Karpas-422 (cell line): ENCODE measurements at places on chromosomes 1 and 21.
A peak's percentile ranks its signal among the peaks of the same experiment; 100 is the strongest.

GRCh38 chr1:6612641-6613360 is 730 bp upstream of the PHF13 start:
- DNase-seq: no peak

- DNase-seq: no peak
Measured at GRCh38 chr1:46983830-46984586, 39.5 kb upstream of the CYP4X1 start.

- no peak for DNase-seq
Measured at GRCh38 chr1:163202833-163203451, at the start of gene RGS5. Gene RGS5, minus strand, starts transcription at chr1:163202916. Its CDS starts 81 bp downstream, at chr1:163202835.

DNA sequence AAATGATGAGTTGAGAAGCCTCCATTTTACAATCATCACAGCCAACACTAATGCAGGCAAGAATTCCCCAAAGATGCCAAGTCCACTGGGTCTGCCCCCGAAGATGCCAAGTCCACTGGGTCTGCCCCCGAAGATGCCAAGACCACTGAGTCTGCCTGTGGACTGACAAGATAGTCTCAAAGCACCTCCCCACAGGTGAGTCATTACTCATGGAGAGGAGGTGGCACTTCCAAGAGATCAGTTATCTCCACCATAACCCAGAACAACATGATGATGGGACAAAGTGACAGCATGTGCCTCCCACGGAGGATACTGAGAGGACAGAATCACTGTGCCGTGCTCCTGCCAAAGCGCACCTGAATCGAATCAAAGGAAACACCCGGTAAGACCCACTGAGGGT is 4.8 kb downstream of the PTTG1IP start:
- DNase-seq: no peak

DNA sequence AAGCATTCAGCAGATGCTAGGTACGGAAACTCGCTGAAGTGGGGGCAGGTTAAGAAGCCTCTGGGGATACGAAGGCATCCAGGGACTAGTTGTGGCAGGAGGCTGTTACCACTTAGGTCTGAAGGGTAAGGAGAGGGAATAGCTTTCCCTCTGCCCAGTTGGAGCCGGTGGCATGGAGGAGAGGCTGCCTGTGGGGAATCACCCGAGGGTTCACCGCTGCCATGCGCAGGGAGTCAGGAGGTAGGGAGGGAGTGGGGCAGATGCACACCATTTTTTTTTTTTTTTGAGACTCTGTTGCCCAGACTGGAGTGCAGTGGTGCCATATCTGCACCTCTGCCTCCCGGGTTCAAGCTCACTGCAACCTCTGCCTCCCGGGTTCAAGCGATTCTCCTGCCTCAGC is 6.1 kb downstream of the PCSK9 start:
- no peak for DNase-seq

DNA sequence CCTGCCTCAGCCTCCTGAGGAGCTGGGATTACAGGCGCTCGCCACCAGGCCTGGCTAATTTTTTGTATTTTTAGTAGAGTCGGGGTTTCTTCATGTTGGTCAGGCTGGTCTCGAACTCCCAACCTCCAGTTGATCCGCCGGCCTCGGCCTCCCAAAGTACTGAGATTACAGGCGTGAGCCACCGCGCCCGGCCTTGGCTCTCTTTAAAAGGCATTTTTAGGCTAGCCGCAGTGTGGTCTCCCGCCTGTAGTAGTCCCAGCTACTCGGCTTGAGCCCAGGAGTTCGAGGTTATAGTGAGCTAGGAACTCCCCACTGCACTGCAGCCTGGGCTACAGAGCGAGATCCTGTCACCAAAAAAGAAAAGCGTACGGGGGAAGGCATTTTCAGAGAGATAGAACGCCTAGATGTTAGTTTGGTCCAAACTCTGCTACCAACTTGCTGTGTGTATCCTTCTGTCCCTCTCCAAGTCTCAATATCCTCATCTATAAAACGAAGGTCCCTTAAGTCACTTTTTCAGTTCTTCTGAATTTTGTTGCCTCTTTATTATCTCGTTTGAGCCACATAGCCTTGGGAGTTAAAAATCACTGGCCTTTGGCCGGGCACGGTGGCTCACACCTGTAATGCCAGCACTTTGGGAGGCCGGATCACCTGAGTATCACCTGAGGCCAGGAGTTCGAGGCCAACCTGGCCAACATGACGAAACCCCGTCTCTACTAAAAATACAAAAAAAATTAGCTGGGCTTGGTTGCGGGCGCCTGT is 734 bp downstream of the MED18 start:
- peak; percentile 63 for DNase-seq

- no peak for DNase-seq
Measured at GRCh38 chr1:61160526-61160925, 78.2 kb downstream of the NFIA start.

GRCh38 chr1:172398970-172399755 is 21.3 kb upstream of the C1orf105 start:
- DNase-seq: peak; percentile 60

- peak; percentile 74 for DNase-seq
Measured at GRCh38 chr1:202589190-202589930, 120.9 kb downstream of the SYT2 start.

DNA sequence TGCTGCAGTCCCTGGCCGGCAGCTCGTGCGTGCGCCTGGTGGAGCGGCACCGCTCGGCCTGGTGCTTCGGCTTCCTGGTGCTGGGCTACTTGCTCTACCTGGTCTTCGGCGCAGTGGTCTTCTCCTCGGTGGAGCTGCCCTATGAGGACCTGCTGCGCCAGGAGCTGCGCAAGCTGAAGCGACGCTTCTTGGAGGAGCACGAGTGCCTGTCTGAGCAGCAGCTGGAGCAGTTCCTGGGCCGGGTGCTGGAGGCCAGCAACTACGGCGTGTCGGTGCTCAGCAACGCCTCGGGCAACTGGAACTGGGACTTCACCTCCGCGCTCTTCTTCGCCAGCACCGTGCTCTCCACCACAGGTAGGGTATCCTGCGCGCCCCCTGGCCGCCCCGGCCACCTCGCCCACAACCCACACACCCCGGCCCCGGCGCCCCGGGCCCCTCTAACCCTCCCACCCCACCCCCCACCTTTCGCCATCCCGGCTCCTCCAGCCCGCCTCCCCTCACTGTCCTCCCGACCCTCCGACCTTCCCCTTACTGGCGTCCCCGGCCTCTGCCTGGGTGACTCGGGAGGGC is 352 bp downstream of the KCNK1 start:
- DNase-seq: no peak

DNA sequence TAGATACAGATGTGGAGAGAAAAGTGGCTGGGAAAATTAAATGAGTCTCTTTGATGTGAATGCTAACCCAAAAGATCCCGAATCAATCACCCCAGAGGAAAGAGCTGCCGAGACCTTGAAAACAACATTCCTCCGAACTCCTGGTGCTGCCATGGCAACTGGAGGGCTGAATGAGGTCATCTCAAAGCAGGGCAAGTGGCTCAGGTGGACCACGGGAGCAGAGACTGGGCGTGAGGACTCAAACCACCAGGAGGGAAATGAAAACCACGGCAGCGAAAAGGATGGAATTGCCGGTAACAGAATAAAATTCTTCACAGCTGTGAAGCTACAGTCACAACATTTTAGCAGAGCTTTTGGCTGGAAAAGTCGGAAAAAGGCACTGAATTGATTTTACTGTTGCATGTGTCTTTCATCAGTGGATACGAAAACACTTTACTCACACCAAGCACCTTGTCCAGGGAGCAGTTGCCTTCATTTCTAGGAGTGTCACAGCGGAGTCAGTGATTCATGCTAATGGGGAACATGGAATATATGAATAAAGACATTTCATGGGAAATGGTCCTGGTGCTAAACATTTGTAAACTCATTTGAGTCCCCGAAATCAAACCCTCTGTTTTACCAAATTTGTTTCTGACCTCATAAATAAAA is 23.2 kb upstream of the BECN2 start:
- no peak for DNase-seq

GRCh38 chr1:30406996-30407864 is 316.2 kb downstream of the MATN1 start:
- DNase-seq: no peak

- DNase-seq: peak; percentile 15
Measured at GRCh38 chr1:86151427-86151826, 5.1 kb downstream of the COL24A1 start.

GRCh38 chr1:165288350-165289120 is 68.0 kb downstream of the LMX1A start:
- DNase-seq: peak; percentile 67

DNA sequence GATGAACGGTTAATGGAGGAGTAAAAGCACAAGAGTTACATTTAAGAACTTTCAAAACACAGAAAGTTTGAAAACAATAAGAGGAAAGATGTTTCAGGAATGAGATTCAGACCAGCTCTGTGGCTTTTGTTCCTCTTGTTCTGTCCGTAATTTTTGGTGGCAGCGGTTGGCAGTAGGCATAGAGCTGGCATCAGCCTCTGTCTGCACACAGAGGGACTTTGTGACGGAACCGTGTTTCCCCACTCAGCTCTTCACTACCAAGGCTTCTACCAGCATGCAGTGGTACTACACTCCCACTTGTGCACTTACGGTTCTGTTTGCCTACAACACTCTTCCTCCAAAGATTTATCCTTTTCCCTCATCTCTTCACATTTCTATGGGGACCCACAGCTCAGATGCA is 212.8 kb downstream of the DSCAM start:
- no peak for DNase-seq

DNA sequence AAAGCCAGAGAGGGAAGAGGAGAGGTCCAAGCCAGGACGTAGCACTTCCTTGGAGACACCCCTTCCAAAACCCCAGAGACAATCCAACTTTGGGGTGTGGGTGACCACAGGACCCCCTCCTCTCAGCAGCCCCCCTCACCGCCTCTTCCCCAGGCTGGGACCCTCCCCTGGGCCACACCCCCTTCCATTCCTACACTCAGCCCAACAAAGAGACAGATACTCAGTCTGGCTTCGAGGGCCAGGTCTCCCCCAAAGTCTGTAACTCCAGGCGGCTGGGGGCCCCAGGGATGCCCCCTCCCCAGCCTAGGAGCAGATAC is 1.4 kb downstream of the MEX3A start:
- no peak for DNase-seq

DNA sequence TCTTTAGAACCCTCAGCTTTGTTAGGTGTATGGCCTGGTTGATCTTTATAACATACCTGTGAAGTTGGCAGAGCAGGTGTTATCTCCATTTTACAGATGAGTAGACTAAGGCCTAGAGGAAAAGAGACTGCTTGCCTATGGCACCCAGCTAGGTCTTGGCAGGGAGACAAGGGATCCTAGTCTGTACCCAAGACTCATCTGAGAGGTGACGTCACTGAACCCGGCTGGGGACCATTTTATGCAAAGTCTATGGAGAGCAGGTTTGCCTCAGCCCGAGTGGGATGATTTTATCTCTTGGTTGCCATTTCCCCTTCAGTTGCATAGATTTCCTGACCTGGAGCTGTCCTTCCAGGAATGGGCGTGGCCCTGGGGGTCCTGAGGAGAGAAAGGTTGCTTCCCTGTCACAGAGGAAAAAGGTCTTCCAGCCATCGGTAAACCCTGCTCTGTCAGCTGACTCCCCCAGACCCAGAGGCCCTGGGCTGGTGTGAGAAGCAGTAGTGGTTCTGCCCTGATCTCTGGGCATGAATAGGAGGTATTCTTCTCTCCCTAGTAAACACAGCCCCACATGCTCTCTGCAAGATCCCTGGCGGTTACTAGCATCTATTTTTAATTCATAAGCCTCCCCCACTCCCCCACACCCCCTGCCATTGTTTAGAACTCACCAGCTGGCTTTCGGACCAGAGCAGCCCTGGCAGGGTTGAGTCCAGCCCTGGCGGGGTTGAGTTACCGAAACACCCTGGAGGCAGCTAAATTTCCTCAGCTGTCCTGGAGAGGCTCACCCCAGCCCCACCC is 19.6 kb downstream of the TMCC2 start:
- DNase-seq: peak; percentile 58
